ENCODE measurements at places on chromosomes 12 and 14. TPM values are rescaled to one million over a fixed set of nuclear protein-coding genes. Genes with fewer than 3 reads are reported as not detected.
A peak's percentile ranks its signal among the peaks of the same experiment; 100 is the strongest.

DNA sequence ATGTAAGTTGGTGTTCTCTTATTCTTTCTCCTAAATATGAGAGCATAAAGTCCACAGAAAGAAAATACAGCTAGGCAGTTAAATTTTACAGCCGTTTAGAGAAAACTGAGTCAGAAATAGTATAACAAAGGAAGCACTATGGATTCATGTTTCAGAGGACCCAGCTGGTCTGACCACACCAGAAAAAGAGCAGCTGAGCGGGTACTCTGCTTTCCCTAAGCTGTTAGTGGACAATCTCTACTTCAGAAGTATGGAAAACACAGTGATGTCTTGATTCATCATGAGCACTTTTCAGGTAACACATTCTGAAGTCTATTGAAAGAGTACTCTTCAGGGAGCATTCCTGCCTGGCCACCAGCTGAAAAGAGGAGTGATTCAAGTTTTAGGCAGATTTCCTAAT is 12.4 kb downstream of the PPM1H start:
- no peak overlapping the region for H3K27ac ChIP-seq
- no peaks in the 10 kb centered on the region for H3K36me3 ChIP-seq
- DNase-seq: no peak
- H3K27me3 ChIP-seq: no peaks in the 10 kb centered on the region
- H3K4me3 ChIP-seq: no peak overlapping the region

DNA sequence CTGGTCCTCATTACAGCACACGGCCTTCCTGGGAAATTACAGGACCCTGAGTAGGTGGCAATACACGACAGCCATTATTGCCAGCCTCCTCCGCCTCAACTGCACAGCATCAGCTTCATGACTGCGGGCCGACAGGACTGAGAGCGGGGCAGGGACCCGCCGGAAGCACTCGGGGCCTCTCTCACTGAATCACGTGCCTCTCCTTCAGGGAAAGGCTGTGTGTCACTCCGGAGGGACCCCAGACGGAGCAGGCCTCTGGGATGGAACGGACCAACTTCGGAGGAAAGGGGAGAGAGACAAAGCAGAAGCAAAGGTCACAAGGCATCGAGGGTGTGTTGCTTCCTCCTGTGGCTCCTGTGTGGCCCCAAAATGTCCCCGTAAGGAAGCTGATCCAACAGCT is 90.0 kb downstream of the RNF34 start:
- H3K27ac ChIP-seq: no peak overlapping the region
- H3K4me3 ChIP-seq: no peak overlapping the region

The CEBPE gene
- total RNA-seq: 0.26 TPM

The PKP2 gene
- total RNA-seq: 2.2 TPM

DNA sequence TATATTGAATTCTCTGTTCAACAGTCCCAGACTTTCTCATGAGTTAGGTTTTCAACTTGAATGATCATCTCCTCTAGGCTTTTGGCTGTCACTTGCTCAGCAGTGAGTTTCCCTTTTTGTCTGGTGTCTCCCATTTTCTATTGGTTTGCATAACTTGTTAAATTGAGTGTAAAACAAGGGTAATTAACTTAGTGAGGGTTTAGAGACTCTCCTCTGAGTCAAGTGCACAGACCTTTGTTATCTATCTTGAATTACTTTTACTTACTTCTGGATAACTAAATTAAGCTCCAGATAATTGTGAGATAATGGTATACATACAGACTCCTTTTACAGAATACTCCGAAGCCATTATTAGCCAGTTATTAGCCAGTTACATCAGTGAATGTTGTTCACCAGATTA is 22.0 kb downstream of the MLXIP start:
- no peak for DNase-seq
- H3K27ac ChIP-seq: no peak overlapping the region
- H3K4me3 ChIP-seq: no peak overlapping the region
- no peaks in the 10 kb centered on the region for H3K27me3 ChIP-seq

DNA sequence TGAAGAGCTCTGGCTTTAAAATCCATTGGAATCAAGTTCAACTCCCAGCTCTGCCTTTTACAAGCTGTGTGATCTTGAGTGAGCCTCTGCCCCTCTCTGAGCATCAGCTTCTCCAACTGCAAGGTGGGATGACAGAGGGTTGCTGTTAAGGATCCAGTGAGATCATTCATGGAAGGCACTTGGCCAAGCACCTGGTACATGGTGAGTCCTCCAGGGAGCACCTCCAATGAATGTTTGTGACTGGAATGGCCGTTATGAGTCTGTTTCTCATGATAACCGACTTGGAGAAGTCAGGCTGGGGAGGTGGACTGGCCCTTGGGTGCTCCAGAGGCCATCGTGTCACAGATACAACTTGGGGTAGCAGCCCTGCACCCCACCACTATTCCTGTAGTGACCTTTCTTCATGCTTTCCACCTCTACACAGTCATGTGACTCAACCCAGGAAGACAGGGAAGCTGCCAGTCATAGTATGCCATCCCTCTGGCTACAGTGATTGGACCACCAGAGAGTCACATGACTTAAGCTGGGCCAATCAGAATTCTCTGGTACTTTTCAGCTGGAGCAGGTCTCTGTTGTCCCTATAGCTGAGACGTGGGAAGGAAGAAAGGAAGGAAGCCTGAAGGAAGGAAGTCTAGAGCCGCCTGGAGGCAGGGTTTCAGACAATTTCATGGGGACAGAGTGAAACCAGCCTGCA is 146.5 kb upstream of the MYL2 start:
- no peaks in the 10 kb centered on the region for H3K36me3 ChIP-seq
- no peak for DNase-seq
- no peak overlapping the region for H3K27ac ChIP-seq
- peaks cover 17% of the 10 kb centered on the region for H3K27me3 ChIP-seq
- H3K4me1 ChIP-seq: no peaks in the 10 kb centered on the region

DNA sequence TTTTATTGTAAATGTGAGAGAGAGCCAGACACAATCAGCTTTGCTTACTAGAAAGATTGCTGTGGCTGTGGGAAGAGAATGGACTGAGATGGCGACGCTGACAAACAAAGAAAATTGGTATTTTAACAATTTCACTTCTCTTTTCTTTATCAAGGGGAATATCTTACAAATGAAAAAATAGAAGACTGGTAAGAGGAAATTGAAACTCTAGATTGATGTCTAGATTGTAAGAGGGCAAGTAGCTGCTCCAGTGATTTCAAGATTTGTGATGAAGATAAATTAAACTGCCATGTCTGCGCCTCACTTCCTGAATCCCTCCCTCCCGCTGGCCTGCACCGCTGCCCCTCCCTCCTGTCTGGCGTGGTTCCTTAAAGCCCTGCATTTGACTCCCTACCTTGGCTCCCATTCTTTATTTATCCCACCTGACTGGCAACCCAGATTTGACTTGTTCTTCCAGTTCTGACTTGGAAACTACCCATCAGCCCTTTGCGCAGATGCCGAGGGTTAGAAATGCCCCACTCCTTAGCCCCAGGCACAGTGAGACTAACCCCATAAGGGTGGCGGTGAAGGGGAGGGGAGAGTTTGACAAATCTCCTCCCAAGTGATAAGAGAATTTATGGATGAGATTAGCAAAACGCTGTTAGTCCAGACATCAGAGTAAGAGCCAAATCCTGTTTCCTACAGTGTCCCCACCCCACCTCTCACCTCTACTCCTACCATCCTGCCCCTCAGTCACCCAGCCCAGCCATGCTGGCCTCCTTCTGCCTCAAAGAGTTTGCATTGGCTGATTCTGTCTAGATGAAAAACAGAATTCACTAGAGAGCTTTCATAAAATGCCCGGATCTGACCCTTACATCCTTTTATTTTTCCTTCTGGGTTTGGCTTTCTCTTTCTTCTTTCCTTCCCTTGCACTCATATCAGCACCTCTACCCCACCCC is 125.3 kb upstream of the ATF7IP start:
- H3K27me3 ChIP-seq: no peaks in the 10 kb centered on the region
- no peak for DNase-seq
- H3K4me3 ChIP-seq: no peak overlapping the region
- peak overlapping the region; percentile 49 for H3K27ac ChIP-seq

The FGD4 gene
- total RNA-seq: 37.0 TPM

The RHOJ gene
- 21.5 TPM for total RNA-seq

The WSCD2 gene
- 0.41 TPM for total RNA-seq

DNA sequence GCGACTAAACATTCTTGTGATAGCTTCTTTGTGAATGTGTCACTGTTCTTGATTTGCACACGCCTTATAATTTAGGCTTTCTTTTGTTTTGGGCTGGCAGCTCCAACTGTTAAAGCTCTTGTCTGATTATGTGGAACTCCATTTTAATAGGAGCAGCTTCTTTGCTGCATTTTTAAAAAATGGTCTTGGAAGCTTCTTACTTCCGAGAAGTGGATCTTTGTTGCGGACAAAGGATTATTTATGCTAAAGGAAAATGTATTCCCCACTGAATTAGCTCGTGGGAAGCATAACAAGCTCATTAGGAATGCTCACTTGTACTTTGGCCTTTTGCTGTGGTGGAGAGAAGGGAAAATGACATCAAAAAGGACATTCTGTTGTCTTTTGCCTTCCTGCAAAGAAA is 20.0 kb downstream of the GAS2L3 start:
- H3K27ac ChIP-seq: no peak overlapping the region
- no peak for DNase-seq
- H3K4me1 ChIP-seq: no peaks in the 10 kb centered on the region
- no peak overlapping the region for H3K4me3 ChIP-seq
- H3K27me3 ChIP-seq: no peaks in the 10 kb centered on the region

The SPX gene
- total RNA-seq: 0.44 TPM

The TCL1A gene
- total RNA-seq: not detected

DNA sequence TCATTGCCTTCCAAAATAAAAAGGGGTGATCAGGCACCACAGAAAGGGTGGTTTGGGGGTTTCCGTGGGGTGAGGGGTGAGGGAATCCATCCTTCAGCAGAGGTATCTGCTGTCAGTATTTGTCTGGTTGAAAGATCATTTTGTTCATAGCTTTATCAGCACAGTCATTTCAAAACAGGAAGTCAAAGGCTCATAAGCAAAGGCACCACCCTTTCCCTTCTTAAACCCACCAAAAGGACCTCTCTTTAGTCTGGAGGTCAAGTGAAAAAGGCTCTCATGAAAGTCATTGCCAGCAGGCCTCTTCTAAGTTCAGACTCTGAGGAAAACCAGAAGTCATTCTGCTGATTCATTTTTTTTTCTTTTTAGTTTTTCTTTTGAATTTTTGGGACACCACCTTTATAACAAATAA is 6.2 kb downstream of the CHST11 start:
- no peaks in the 10 kb centered on the region for H3K36me3 ChIP-seq
- H3K4me3 ChIP-seq: no peak overlapping the region
- H3K27me3 ChIP-seq: no peaks in the 10 kb centered on the region

GRCh38 chr14:75643985-75644384 is 16.7 kb downstream of the ERG28 start:
- peaks cover 61% of the 10 kb centered on the region for H3K36me3 ChIP-seq
- H3K27me3 ChIP-seq: no peaks in the 10 kb centered on the region

The ABCC9 gene
- total RNA-seq: 14.1 TPM

The P2RX7 gene
- 25.6 TPM for total RNA-seq

All from left lung (tissue), 14 donors.